HS-5 (cell line): ENCODE measurements at places on chromosomes 3 and 15.

GRCh38 chr3:46087871-46088270 is 60.6 kb upstream of the XCR1 start:
- DNase-seq = no peak

- no peak for DNase-seq
These were observed 2.7 kb downstream of the TATDN2 start for GRCh38 chr3:10251006-10251405.

DNA sequence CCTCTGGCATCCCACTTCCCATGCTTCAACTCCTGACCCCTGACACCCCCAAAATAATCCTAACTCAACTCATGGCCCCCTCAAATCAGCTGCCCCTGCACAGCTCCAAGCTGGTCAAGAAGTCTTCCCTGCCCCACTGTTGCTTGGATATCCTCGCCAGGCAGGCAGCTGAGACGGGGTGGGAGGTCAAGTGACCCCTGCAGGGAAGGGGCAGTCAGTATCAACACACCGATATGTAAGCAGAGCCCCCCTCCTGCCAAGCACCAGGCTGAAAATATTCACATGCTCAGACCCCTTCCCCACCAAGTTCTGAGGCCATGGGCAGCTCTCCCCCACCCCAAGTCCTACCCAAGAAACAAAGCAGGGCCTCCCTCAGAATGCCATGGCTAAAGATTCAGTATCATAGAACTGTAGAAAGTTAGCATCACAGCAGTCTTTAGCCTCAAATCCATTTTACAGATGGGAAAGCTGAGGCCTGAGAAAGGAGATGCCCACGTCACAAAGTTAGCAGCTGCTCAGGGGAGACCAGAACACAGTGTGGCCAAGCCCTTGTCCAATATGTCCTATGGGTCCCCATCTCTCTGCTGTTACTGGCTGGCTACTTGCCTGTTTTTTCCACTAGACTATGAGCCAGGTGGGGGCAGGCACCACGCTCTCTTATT is 67.8 kb downstream of the SLC12A8 start:
- no peak for DNase-seq

DNA sequence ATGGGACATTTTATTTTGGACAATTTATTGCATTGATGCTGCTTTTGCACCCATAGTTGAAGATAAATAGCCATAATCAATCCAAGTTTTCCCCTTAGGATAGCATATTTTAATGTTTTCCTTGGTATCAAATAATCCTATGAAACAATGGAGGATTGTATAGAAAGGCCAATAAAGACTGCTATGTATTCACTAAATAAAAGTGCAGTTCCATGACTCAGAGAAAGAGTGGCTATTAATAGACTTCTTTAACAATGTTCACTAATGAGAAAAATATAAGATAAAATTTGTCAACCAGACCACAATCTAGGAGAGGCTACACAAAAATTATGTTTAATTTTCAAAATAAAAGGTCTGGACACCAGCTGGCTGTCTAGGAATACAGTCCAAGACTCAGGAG is 560.9 kb upstream of the AGTR1 start:
- no peak for DNase-seq

GRCh38 chr3:140529096-140529495 is 148.8 kb upstream of the TRIM42 start:
- peak; percentile 13 for DNase-seq

- no peak for DNase-seq
These were observed 42.8 kb upstream of the THSD4 start for GRCh38 chr15:71072423-71072822.

DNA sequence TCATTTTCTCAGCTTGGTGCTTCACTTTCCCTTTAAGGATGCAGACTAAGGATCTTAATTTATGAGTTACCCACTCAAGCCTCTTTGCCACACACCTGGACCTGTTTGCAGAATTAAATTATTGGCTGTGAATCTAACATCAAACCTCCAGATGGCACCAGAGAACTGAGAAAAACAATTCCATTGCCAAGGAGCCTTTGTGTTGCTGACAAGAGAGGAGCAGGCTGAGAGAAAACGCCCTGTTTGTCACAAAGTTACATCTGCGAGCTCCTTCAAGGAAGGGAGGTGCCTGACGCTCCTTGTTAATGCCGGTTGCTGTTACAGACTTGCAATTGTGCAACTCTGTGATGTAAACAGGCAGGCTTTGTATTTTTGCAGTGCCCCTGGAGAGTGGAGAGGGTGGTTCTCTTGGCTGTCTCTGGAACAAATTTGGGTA is 36.3 kb upstream of the TMC3 start:
- DNase-seq = peak; percentile 39

DNA sequence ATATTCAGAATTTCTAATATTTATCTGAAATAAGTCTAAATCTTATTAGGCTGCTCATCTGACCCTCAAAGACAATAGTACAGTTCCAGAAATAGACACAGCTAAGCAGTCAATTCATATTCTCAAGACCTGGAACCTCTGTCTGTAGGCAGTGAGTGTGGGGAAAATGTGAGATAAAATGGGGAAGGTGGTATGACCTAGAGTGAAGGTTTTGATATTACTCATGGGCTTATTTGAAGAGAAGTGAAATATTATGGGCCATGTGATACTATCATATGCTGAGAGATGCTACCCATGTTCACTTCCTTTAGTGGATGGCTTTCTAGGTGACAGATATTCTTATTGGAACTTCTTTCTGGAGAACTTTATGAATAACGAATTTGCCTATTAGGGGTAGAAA is 33.5 kb downstream of the TGFBR2 start:
- no peak for DNase-seq

DNA sequence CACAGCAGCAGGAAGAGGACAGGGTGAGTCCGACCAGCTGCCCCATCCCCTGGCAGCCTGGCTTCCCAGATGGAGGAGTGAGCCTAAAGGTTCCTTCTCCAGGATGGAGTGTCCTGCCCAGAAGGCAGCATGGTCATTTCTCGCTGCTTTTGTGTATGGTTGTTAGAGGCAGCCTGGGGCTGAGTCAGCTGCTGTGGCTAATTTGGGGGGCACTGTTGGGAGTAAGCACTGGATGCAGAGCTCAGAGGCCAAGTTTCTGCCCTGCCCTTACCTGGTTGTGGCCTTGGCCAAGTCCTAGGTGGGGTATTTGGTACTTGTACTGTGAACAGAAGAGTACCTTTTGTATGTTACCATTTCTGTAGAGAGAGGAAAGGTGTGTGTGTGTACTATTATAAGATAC is 78.6 kb downstream of the ADAMTS7 start:
- no peak for DNase-seq

DNA sequence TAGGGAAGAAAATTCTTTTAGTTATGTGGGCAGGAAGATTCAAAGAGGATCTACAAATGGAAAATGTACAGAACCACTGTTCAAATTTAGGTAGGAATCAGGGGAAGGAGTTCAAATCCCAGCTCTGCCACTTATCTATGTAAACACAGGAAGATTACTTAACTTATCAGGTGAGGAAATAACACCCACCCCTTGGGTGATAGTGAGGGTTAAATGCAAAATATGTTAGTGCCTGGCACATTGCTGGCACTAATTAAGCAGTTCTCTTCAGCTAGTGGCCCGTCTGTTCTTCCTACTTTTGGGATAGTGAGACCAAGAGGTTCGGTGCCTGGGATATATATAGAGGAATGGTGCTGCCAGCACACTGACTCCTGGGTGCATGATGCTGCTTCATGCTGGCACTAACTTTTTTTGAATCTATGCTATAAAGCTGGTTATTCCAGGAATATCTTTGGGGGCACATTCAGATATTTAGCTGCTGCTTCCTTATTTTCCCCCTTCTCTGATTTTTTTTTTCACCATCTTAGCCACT is 83.8 kb downstream of the XRN1 start:
- DNase-seq = no peak

GRCh38 chr3:111071257-111072030 is at the start of gene NECTIN3:
Gene NECTIN3, plus strand, starts transcription at chr3:111071816. Its CDS starts 202 bp downstream, at chr3:111072018.
- peak; percentile 95 for DNase-seq

DNA sequence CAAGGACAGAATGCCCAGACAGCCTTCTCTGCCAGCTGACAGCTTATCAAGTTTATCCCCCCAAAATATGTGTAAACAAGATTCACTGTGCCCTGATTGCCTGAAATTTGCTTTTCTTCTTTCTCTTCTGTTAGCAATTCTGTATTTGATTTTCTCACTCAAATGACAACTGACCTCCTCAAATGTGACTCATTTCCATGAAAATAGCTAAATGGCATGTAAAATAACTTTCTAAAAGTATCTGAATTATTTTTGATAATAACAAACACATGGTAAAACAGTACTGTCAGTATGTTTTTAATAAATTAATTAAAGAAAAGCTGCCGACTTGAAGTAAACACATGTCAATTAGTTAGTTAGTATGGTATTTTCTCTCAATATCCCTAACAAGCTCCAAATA is 202.3 kb upstream of the STAC start:
- DNase-seq = no peak

GRCh38 chr3:168881804-168882203 is 781.7 kb downstream of the MECOM start:
- DNase-seq = no peak

GRCh38 chr15:99108993-99109392 is 4.1 kb downstream of the SYNM start:
- no peak for DNase-seq

- DNase-seq = no peak
These were observed 8.9 kb upstream of the IDH3A start for GRCh38 chr15:78140292-78140691.

DNA sequence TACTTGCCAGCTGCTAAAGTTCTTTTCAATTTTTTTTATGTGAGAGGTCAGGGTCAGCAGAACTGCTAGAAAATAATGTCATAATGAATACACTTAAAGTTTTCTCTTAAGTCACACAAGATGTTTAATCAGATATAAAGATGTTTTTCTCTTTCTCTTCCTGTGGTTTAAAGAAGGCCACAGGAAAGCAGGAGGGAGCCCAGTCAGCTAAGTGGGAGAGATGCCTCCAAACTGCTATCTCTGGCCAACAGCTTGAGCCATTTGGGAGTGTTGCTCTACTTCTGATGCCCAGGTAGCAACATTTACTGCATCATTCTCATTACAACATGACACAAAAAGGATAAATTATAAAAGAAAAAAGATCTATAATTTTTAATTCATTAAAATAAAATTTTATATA is 45.7 kb upstream of the NLGN1 start:
- no peak for DNase-seq

DNA sequence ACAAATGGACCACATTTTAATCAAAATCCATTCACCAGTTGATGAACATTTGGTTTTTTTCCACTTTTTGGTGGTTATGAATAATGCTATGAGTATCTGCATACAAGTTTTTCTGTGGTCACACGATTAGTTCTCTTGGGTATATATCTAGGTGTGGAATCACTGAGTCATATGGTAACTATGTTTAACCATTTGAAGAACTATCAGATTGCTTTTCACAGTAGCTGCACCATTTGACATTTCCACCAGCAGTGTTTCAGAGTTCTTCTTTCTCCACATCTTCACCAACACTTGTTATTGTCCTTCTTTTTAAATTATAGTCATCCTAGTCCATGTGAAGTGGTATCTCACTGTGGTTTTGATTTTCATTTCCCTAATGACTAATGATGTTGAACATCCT is 33.3 kb upstream of the ATG7 start:
- peak; percentile 90 for DNase-seq

DNA sequence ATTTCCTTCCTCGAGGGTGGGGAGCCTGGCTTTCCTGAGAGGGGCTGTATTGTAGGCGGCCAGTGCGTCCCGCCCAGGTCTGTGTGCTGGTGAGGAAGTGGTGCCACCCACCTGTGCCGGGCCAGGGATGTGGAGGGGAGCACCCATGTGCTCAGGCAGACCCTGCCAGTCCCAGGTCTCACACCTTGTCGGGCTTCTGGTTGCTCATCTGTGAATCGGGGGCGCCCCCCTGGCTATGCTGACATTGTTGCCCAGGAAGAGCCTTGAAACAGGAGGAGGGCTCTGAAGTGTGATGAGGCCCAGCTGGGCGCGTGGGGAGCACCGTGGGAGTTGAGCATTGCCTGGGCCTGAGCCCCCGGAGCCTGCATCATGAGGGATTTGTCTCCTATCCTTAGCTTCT is 4.8 kb downstream of the FBLN2 start:
- no peak for DNase-seq

DNA sequence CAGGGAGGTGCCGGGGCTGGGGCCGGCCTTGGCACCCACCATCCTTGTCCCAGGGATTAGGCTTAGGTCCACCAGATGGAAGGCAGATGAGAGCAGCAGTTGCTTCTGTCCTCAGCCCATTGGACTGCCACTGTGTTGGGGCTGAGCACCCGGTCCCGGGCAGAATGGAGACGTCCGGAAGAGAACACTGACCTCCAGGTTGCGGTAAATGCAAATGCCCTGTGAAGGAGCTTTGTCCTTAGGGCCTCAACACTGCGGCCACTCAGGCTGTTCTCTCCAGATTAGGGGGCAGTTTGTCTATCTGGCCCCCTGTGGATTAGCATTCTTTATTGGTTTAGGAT is at the start of gene SERINC4:
TSS of gene SERINC4 (minus strand) at position 276 of the 341 bp plus-strand sequence. CDS start at position 42, 234 bp downstream.
- DNase-seq = no peak

GRCh38 chr3:112348943-112349342 is 16.0 kb downstream of the CD200 start:
- no peak for DNase-seq

DNA sequence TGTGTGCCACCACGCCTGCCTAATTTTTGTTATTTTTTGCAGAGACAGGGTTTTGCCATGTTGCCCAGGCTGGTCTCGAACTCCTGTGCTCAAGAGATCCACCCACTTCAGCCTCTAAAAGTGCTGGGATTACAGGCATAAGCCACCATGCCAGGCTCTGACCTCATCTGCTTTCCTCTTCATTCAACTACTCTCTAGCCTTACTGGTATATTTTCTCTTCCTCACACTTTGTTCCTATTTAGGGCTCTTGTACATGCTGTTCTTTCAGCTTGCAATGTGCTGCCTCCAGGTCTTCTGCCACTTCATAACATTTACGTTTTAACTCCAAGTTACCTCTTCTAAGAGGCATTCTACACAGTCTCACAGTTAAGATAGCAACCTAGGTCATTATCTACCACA is 34.9 kb downstream of the PIK3CB start:
- DNase-seq = no peak

GRCh38 chr3:149898771-149899170 is 71.9 kb downstream of the PFN2 start:
- no peak for DNase-seq

DNA sequence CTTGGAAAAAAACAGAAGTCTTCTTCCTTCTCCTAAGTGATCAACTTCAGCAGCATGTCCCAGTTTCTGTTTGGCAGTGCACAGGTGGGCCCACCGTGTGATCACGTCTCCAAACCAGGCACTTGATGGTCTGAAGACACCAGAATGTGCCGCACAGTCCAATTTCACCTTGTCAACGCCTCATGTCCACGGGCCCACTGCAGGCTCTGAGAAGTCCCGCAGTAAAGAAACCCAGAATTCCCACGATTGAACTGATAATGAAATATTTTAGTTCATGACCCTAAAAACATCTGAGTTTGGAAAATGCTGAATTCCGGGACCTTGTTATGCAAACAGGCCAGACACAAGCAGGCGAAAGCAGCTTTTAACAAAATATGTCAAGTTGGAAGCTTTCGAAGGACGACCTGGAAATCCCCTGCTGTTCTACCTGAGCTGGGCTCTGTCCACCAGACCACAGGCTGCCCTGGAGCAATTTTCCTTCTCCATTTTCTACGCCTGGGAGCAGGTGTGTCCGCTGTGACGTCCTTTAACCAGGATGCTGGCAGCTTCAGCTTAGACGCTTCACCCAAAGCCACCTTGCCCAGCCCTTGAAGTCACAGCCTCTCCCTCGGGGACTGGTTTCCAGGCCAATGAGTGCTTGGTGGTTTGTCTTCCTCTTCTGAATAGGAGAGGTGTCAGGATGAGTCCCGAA is 167.8 kb upstream of the IQSEC1 start:
- DNase-seq = no peak
